ENCODE measurements at places on chromosomes 7 and 10.

DNA sequence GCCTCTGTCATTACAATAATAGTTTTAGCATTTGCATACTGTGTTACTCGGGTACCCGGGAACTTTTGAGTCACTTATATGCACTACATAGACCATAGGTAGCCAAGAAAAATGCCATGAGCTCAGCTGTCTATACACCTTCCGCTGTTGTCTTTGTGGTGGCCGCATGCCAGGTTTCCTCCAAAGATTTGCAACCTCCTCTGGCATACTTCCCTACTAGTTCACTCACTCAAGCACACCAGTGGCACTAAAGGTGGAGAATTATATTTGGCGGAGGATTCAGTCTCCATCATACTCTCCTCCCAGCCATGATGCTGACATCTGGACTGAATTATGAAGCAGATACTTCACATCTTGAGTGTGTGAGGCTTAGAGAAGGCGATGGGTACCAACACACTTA is 35.6 kb upstream of the GRB10 start:
- DNase-seq: no peak

GRCh38 chr7:50300336-50300735 is 4.2 kb upstream of the IKZF1 start:
- DNase-seq: no peak

GRCh38 chr10:26556748-26557640 is 118.9 kb downstream of the APBB1IP start:
- peak; percentile 65 for DNase-seq

DNA sequence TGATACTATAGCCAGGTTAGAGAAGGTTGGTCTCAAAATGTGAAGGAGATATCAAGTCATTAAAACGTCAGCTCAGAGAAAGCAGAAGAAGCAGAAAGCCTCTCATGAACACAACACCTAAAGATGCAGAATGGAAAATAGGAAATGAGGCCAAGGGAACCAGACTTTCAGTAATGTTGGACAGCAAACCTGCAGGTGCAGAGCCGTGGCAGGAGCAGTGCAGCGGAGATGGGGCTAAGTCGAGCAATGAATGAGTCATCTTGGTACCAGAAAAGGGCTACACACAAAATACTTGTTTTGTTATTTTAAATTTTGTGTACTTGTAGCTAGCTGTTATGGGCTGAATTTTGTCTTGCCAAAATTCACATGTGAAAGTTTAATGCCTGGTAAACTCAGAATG is 479.6 kb upstream of the POM121L12 start:
- no peak for DNase-seq

DNA sequence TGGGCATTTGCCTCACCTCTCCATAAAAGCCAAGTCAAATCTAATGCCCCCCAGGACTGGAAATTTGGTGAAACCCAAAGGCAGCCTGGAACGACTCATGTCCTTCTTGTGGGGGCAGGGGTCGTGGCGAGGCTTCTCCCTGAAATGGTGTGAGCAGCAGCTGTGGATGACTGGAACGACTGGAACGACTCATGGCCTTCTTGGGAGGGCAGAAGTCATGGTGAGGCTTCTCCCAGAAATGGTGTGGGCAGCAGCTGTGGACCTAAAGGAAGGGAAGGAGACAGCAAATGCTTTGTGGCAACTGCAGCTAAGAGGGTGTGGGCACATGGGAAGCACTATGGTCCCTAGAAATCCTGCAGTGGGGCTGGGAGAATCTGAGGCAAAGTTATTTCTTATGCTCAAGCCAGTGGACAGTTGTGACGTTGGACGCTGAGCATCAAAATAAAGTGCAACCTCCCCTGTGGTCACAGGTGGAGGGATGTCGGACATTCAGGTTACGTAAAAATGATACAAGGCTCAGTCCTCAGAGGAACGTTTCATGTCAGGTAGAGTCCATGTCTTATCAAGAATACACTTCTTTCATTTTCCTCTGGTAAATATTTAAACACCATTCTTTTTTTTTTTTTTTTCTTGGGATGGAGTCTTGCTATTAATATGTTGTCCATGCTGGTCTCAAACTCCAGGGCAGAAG is 107.0 kb upstream of the KIF5B start:
- DNase-seq: no peak

- DNase-seq: no peak
Observed at GRCh38 chr10:131848741-131849590, 51.8 kb upstream of the PPP2R2D start.

GRCh38 chr10:77496941-77497420 is 140.6 kb downstream of the KCNMA1 start:
- no peak for DNase-seq

- DNase-seq: no peak
Observed at GRCh38 chr7:30479202-30480120, 877 bp upstream of the NOD1 start.

- DNase-seq: no peak
Observed at GRCh38 chr10:6755781-6756460, 175.8 kb upstream of the PRKCQ start.

DNA sequence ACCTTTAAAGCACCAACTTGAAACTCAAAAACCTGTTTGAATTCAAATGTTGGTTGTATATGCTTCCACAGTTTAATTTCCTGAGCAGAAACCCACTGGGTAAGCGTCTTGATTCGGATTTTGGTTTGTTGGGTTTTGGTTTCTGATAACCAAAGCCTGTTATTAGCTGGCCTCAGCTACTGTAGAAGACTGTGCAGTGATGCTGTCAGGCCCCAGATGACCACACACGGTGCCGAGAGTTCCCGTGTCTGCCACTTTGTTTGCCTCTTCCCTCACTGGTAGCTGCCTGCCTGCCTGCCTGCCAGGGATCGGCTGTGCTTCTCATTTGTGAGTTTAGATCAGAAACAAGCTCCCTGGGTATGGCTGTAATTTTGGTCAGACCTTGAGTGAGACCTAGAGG is 5.6 kb downstream of the MDH2 start:
- DNase-seq: no peak

DNA sequence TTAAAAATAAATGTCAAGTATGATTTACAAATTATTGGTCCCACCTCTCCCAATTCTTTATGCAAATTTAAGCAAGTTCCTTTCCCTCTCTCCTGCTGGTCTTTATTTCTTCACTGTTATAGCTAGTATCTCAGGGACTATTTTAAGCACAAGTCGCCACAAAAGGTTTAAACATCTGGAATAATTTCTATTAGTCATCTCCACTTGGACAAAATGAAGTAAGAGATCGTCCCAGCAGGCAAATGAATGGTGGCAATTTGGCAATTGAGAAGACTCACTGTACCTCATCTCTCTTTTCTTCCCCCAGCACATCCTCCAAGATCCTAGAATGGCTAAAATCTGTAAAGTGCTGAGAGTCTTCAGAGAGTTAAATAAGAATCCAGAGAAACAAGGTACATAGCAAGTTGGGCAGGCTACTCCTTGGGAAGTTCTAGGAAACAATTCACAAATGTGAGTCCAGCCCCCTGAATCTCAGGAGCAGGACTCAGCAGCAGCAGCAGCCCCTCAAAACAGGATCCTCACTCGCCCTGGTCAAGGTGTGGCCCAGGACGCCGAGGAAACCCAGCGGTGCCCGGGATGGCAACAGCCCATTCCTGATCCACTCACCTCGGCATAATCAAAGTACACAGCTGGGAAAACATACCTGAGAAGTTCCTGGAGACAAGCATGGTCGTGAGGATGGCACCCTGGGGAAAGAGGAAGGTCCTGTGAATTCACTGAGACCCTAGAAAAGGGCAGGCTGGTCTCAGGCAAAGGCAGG is 30.3 kb upstream of the NDST2 start:
- no peak for DNase-seq

- DNase-seq: no peak
Observed at GRCh38 chr7:22318376-22318775, 38.6 kb downstream of the RAPGEF5 start.

GRCh38 chr10:87594864-87595263 is 64.8 kb upstream of the PAPSS2 start:
- peak; percentile 42 for DNase-seq

- DNase-seq: peak; percentile 74
Observed at GRCh38 chr7:24701261-24702235, 55.7 kb downstream of the GSDME start.

DNA sequence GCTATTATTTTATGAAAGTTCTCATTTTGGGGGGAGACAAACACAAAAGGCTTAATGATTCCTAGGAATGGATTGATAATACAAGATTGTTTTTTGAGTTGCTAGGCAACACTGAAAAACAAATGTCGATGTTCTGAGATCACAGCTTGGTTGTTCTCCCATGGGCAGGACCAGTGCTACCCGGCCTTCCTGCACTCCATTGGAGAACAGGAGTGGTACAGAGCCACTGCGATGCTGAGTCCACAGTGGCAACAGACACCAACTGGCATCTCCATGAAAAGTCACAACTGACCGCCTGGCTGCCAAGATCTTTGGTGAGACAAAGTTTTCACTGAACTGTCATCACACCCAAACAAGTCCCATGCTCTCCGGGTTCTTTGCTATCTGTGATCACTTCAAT is 68.9 kb upstream of the NMT2 start:
- peak; percentile 22 for DNase-seq

DNA sequence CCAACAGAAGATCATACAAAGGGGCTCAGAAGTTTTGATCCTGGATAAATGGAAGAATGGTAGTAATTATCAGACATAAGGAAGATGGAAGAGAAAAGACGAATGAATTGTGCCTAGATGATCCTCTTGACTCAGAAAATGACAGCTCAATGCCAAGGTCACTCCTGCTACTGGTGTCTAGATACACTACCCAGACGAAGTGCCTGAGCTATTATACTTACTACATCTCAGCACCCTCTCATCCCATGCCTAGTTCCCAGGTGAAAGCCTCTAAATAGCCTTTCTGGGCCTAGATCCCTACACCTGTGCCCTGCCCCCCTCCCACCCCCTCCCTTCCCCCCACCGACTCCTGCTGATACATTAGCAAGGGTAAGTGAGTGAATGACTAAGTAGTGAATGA is 25.5 kb downstream of the PDE1C start:
- no peak for DNase-seq
